Stimulated activated naive CD4-positive, alpha-beta T cell treated with Interleukin-2 at 50 U/mL for 16 hours (primary cell): ENCODE measurements at places on chromosomes 5 and 9.

DNA sequence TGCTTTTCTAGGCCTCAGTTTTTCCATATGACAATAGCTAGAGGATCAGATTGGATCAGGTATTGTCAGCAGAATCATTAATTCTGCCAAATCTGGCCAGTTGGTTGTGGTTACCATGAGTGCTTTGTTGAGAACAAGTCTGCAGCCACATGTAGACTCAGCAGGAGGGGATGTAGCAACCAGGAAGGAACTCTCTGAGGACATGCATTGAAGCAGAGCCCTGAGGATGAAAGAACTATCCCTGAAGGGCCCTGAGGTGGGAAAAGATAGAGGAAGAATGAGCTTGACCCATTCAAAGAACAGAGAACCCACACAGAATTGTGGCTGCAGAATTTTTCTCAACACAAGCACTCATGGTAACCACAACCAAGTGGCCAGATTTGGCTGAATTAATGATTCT, 60.1 kb upstream of the AFAP1L1 start:
- DNase-seq = no peak

- no peak for DNase-seq
Observed at GRCh38 chr9:75299324-75299723, 211.0 kb downstream of the OSTF1 start.

DNA sequence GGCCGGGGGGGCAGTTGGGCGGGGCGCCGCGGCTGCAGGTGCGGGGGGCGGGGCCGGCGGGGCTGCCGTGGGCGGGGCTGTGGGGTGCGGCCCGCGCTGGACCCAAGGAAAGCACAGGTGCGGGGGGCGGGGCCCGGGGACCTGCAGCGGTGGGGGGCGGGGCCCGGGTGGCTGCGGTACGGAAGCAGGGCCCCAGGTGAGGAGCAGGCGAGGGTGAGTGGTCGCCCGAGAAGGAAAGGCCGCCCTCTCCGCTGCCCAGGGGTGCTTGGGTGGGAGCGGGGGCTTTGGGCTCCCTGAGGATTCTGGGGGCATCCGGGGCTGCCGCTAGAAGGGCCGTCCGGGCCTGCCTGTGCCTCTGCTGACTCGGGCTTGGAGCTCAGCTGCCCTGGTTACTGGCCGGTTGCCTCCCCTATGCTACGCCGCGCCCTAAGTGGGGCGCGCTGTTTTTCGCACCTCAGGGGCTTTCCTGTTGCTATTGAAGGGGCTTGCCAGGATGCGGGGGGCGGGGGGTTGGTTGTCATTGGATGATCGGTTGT, 767 bp downstream of the RALGPS1 start:
- peak; percentile 64 for DNase-seq

DNA sequence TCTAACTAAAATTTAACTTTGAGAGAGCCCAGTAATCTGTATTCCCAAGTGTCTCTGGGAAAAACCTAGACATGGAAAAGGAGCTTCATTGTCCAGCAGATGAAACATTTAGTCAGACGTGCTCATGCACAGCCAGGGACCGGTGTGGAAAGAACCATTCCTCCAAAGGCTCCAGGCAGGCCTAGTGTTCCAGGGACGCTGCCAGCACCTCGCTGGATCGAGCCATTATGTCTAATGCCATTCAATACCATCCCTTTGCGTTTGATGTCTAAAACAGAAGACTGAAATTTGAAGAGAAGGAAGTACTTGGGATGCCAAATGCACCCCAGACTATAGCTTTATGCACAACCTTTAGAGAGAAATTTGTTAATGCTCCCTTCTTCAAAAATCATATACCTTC, 1.4 kb upstream of the CHSY3 start:
- DNase-seq = no peak

DNA sequence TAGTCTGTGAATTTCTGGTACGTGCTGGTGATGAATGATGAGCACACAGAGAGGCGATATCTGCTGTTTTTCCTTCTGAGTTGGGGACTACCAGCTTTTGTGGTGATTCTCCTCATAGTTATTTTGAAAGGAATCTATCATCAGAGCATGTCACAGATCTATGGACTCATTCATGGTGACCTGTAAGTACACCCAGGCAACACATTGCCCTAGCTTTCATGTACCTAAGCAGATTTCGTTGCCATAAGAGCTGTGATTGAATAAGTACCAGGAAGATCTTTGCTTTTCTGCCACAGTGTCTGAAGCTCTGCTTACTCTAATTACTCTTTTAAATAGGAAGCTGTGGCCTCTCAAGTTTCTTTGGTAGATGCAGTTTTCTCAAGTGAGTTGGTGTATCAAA, 397.8 kb downstream of the ARRDC3 start:
- DNase-seq = no peak

DNA sequence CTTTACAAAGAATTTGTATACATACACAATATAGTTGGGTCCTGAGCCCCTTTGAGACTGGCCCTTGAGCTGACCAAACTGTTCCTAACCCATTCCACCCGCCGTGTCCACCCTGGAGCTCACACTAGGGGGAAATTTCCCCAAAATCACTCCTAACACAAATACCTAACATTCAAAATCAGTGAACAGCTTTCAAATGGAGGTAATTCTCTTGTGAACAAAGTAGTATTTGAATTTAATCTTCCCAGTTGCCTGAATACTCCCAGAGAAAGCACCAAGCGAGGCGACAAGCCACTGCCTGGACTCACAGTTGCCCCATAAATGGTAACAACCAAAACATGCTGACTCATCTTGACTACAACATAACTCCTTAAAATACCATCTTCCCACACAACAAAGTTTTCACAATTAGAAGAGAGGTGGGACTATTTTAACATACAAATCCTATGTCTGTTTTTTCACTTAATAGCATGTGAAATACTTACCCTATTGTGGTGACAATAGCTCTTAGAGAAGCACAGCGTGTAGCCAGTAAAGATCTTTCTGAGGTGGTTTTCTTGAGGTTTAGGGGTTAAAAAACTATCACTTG, 31.7 kb upstream of the SCAMP1 start:
- no peak for DNase-seq

DNA sequence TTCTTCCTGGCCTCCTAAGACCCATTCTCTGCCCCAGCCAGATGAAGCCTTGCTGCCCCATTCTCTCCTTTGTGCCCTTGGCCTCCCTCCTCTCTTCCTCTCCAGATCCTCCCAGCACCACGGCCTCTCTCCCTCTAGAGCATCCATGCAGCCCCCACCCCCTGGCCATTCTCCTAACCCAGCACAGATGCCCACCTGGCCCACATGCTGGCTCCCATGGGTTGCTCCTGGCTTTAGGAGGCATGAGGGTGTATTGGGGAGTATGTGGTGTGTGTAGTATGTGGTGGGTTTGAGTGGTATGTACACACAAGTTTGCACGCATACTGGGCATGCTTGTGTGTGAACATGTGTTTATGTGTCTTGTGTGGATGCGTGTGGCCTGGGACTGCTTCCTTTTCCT, 47.1 kb downstream of the FOXI1 start:
- no peak for DNase-seq

DNA sequence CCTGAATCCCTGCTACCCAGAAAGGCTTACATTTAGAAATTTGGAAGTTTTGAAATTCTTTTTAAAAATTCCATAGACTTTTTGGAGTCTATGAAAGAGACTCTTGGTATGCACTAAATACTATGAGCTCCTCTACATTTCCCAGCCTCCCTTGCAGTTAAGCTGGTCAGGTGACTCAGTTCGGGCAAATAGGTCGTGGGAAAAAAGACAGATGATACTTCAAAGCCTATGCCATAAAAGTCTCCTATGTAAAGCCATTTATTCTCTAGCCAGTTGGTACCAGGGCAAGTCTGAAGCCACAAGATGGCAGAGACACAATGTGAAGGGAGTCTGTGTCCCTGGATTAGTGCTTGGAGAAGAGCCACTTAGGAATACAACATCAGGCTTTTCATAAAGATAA, 101.8 kb downstream of the BOD1 start:
- DNase-seq = no peak

GRCh38 chr9:94867281-94867841, 140.9 kb downstream of the AOPEP start:
- no peak for DNase-seq
